ENCODE measurements at places on chromosomes 2 and 18.
A peak's percentile ranks its signal among the peaks of the same experiment; 100 is the strongest.

GRCh38 chr2:181814057-181814491, 77.5 kb upstream of the ITPRID2 start:
- no peaks in the 10 kb centered on the region for H3K27me3 ChIP-seq
- no peak for DNase-seq
- no peak overlapping the region for H3K4me3 ChIP-seq
- no peak overlapping the region for H3K27ac ChIP-seq

- no peaks in the 10 kb centered on the region for H3K36me3 ChIP-seq
- H3K4me3 ChIP-seq, result no peak overlapping the region
- no peak overlapping the region for H3K27ac ChIP-seq
Measured at GRCh38 chr2:225495706-225496105, 96.2 kb downstream of the NYAP2 start.

DNA sequence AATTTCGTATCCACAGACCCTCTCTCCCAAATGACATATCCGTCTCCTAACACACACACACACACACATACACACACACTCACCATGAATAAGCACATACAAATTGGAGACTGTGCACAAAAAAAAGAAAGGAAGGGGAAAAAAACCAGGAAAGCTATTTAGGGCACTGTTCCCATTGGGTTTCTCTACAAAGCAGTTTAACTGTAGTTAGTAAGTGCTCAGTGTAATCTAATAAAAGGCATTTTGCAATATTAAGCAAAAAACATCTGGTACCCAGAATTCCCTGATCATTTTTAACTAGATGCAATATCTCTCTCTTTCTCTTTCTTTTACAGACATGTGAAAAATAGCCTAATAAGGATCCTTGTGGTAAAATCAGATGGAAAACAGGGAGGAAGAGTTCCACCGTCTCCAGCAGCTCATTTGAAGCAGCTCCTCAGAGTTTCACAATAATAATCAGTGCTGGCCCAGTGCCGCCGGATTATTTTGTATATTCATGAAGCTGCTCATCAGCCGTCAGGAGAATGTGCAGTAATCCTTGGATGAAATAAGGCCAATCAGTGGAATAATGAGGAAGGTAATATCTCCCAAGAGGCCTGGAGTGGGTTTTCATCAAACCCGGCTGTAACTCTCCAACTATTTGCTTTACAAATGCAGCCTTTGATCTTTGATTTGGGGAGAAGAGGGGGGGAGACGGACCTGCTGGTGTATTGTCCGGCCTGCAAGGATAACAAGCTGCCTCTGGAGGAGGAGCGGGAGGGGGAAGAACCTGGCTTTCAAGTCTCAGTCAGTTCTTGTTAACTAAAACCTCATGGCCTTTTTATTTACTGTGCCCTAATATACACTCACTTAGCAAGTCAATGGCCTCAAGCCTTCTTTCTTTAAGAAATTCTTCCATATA, 227.6 kb upstream of the SMIM21 start:
- H3K27me3 ChIP-seq, result no peaks in the 10 kb centered on the region
- peaks cover 3% of the 10 kb centered on the region for H3K4me1 ChIP-seq
- peak overlapping the region; percentile 29 for H3K4me3 ChIP-seq
- H3K36me3 ChIP-seq, result no peaks in the 10 kb centered on the region

DNA sequence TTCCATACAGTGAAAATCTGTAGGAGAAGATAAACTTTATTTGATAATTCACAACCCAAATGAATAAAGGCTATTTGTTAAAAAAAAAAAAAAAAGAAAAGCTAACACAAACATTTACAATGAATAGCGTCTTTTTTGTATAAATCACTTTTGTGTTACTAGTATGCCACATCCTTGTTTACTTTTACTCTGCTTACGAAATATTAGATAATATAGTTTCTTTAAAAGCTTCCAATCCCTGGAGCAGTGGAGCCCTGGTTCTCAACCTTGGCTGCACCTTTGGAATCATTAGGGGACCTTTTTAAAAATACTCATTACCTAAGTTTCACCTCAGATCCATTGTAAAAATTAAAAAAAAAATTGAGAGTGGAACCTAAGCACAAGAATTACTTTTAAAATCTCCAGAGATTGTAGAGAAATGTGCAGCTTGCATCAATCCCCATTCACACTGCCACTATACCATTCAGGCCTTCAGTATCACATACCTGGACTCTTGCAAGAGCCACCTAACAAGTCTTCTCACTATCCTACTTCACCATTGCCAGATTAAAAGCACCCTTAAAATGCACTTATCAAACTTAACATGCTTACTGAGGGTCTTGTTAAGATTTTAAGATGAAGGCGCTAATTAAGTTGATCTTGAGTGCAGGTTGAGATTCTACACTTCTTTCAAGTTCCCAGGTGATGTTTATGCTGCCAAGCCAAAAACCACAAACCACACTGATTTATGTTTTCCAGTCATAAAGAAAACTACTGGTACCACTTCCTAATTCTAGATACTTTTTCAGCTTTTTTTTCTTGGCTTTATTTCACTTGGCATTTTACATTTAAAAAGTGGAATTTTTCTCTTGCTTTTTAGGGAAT, 59.7 kb upstream of the ZC3H15 start:
- no peaks in the 10 kb centered on the region for H3K36me3 ChIP-seq
- no peaks in the 10 kb centered on the region for H3K4me1 ChIP-seq
- no peak overlapping the region for H3K27ac ChIP-seq
- H3K4me3 ChIP-seq, result no peak overlapping the region

DNA sequence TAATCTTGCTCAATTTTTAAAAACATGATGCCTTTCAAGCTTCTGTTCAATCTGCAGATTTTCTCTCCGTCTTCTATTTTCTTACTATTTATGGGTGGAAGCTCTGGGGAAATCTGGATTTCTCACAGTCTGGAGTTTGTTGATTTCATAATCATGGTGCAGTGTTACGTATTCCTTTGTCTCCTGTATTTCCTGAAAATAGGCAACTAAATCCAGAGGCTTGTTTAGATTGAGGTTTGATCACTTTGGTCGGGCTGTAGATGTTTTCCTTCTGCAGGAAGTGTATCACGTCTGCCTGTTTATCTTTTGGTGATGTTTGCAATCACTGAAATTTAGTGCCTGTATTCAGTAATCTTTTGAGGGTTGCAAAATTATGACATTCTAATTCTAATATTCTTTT, 487.7 kb downstream of the LRRTM4 start:
- H3K4me3 ChIP-seq, result no peak overlapping the region
- no peak overlapping the region for H3K27ac ChIP-seq
- no peak for DNase-seq
- H3K4me1 ChIP-seq, result peaks cover 2% of the 10 kb centered on the region
- H3K36me3 ChIP-seq, result no peaks in the 10 kb centered on the region

DNA sequence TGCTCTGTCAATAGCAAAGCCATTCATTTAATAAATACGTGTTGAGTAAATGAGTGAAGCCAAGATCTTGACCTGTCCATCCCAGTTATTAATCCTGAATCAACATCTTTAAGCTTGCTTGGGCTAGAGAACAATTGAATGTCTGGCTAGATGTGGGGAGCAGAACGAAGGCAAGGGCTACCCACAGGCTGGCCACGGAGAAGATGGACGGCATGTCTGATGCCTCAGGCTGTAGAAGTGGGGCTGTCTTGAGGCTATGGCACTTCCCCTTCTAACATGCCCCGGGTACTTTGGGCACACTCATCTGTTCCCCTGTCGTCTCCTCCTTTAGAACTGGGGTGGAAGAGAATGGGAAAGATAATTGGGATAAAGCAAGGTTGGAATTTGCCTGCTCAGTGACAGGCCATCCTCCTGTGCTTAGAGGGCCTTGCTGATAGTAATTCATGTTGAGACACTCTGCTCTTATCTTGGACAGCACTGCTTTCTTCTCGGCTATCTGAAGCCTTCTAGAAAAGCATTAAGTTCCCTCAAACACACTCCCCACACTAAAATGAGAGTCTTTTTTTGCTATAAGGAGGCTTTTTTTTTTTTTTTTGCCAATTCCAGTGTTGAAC, 225.7 kb downstream of the MREG start:
- no peaks in the 10 kb centered on the region for H3K36me3 ChIP-seq
- H3K4me3 ChIP-seq, result no peak overlapping the region
- no peak overlapping the region for H3K27ac ChIP-seq
- H3K4me1 ChIP-seq, result no peaks in the 10 kb centered on the region

GRCh38 chr18:59802031-59802430, 97.8 kb upstream of the PMAIP1 start:
- no peaks in the 10 kb centered on the region for H3K27me3 ChIP-seq
- H3K36me3 ChIP-seq, result no peaks in the 10 kb centered on the region
- no peaks in the 10 kb centered on the region for H3K4me1 ChIP-seq
- no peak overlapping the region for H3K27ac ChIP-seq
- no peak for DNase-seq

- H3K4me1 ChIP-seq, result no peaks in the 10 kb centered on the region
- H3K27ac ChIP-seq, result no peak overlapping the region
- no peak overlapping the region for H3K4me3 ChIP-seq
- no peak for DNase-seq
- no peaks in the 10 kb centered on the region for H3K36me3 ChIP-seq
Measured at GRCh38 chr2:113240150-113240914, 38.4 kb downstream of the PAX8 start.

DNA sequence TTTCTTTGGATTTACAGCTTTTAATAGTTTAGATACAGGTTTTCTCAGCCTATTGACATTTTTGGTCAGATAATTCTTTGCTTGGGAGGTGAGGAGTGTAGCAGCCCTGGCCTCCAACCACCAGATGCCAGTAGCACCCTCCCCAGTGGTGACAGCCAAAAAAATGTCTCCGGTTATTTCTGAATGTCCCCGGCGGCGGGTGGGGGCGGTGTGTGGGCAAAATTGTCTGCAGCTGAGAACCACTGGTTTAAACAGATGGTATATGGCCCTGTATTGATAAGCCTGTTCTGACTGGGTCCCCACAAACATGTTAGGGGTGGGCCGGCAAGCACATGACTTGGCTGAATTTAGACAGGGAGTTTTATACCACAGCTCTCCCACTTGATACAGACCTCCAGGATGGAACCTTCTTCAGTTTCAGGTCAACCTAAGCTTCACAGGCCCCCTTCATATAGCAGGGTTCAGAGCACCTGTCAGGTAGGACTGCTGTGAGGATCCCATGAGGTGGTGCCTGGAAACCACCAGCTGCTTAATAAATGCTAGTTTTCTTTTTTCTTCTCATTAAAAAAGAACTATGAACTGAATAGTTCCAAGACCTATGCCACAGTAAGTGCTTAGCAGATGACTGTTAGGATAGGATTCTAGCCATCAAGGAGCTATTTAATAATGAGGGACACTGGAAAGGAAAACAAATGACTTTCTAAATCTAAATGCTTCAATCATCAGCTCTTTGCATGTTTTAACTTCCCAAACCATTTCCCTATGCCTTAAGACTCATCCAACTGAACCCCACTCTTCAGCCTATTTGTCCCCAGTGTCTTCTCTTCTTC, 18.1 kb downstream of the LPIN2 start:
- no peak overlapping the region for H3K27ac ChIP-seq
- no peaks in the 10 kb centered on the region for H3K36me3 ChIP-seq
- H3K4me1 ChIP-seq, result peaks cover 2% of the 10 kb centered on the region

- no peaks in the 10 kb centered on the region for H3K4me1 ChIP-seq
- no peak for DNase-seq
- H3K27ac ChIP-seq, result no peak overlapping the region
- H3K27me3 ChIP-seq, result no peaks in the 10 kb centered on the region
Measured at GRCh38 chr2:174473796-174474195, 13.0 kb downstream of the GPR155 start.

- H3K36me3 ChIP-seq, result no peaks in the 10 kb centered on the region
- H3K27me3 ChIP-seq, result no peaks in the 10 kb centered on the region
- DNase-seq, result no peak
- no peak overlapping the region for H3K4me3 ChIP-seq
- H3K4me1 ChIP-seq, result peaks cover 3% of the 10 kb centered on the region
Measured at GRCh38 chr2:29724282-29724681, 197.1 kb downstream of the ALK start.

GRCh38 chr18:58541146-58541788, 87.6 kb downstream of the ALPK2 start:
- no peak overlapping the region for H3K4me3 ChIP-seq
- peak; percentile 66 for DNase-seq
- H3K4me1 ChIP-seq, result peaks cover 9% of the 10 kb centered on the region
- H3K27me3 ChIP-seq, result no peaks in the 10 kb centered on the region
- H3K27ac ChIP-seq, result no peak overlapping the region

DNA sequence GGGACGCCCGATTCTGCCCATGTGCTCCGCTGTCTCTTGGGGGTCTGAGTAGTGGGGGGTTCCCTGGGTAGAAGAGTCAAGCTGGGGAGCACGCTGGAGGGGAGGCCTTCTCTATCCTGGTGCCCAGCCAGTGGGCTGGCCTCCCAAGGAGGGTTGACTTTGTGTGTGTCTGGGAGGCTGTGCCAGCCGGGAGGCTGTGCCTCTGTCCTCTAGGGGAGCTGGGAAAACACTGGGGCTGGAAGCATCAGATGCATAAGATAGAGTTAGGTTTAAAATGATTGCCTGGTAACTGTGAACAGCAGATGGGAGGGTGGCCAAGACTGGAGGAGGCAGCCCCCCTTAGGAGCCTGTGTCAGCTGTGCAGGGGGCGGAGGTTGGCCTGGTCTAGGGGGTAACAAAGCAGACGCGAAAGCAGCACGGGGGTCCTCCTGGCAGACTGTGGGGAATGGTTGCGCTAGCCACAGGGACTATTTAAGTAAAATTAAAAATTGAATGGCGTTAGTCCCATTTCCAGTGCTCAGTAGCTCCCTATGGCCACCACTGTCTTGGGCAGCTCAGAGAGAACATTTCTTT, 1.3 kb downstream of the ING5 start:
- DNase-seq, result no peak
- no peaks in the 10 kb centered on the region for H3K4me1 ChIP-seq
- peaks cover 11% of the 10 kb centered on the region for H3K36me3 ChIP-seq
- H3K4me3 ChIP-seq, result peak overlapping the region; percentile 95
- no peaks in the 10 kb centered on the region for H3K27me3 ChIP-seq
- H3K27ac ChIP-seq, result no peak overlapping the region

- no peaks in the 10 kb centered on the region for H3K36me3 ChIP-seq
- no peak overlapping the region for H3K4me3 ChIP-seq
- no peak for DNase-seq
- H3K4me1 ChIP-seq, result no peaks in the 10 kb centered on the region
Measured at GRCh38 chr2:153320879-153321278, 157.7 kb downstream of the RPRM start.

DNA sequence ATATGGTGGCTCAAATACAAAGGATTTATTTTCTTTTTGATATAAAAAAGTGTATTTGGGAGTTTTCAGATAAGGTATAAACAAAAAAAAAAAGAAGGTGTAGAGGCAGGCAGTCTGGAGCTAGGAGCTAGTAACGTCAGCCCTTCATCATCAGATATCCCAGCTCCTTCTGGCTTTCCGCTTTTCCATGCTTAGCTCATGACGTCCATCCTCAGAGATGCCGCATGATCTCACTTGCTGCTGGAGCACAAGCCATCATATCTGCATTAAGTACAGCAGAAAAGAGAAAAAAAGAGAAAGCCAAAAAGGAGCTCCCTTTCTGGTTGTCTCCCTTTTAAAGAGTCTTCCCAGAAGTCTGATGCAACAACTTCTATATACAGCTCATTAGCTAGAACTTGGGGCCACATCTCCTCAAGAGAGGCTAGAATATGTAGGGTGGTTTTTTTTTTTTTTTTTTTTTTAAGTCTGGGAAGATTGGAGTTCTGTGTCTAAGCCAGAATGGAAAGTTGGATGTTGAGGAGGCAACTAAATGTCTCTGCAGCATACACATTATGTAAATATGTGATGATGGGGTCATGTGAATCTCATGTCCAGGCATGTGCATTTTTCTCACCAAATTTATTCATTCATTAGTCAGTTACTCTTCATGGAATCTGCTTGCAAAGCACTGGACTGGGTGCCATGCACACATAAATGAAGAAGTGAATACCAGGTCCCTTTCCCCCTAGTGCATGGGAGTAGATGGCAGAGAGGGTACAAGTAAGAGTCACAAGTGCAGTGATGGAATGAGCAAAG, 52.3 kb downstream of the DDX1 start:
- H3K4me3 ChIP-seq, result no peak overlapping the region
- H3K36me3 ChIP-seq, result peaks cover 10% of the 10 kb centered on the region
- no peaks in the 10 kb centered on the region for H3K4me1 ChIP-seq
- H3K27ac ChIP-seq, result no peak overlapping the region

- no peak overlapping the region for H3K27ac ChIP-seq
- DNase-seq, result no peak
- H3K36me3 ChIP-seq, result no peaks in the 10 kb centered on the region
Measured at GRCh38 chr18:45962866-45963265, 4.3 kb downstream of the EPG5 start.

Data from H1 (cell line).